Pericardium fibroblast (primary cell): ENCODE measurements at places on chromosomes 6 and 20. TPM values are rescaled to one million over a fixed set of nuclear protein-coding genes. Genes with fewer than 3 reads are reported as not detected.

DEFB132 gene
- total RNA-seq, result not detected in 2 replicates

CSTF1 gene
- total RNA-seq, result 20.7 and 26.0 TPM in 2 replicates

EPHA7 gene
- 0.09 and 0.58 TPM in 2 replicates for total RNA-seq

APCDD1L gene
- total RNA-seq, result 0.12 and 3.7 TPM in 2 replicates

ALDH5A1 gene
- total RNA-seq, result 0.70 and 4.5 TPM in 2 replicates

CYP39A1 gene
- total RNA-seq, result 1.6 TPM in 1 of 2 replicates, not detected in the other

NR2E1 gene
- total RNA-seq, result not detected in 2 replicates

R3HDML gene
- total RNA-seq, result not detected in 2 replicates

LAMA2 gene
- total RNA-seq, result 149 and 154 TPM in 2 replicates

FAM83C gene
- not detected in 2 replicates for total RNA-seq

NT5DC1 gene
- total RNA-seq, result 4.5 and 8.1 TPM in 2 replicates

METTL24 gene
- not detected in 2 replicates for total RNA-seq

GNRH2 gene
- not detected in 2 replicates for total RNA-seq

CAGE1 gene
- total RNA-seq, result not detected in 2 replicates

EDN1 gene
- total RNA-seq, result 1.4 and 22.3 TPM in 2 replicates

TREML1 gene
- total RNA-seq, result not detected in 2 replicates

CST7 gene
- not detected in 2 replicates for total RNA-seq

RCAN2 gene
- total RNA-seq, result 0.51 TPM in 1 of 2 replicates, not detected in the other

PLTP gene
- total RNA-seq, result 216 and 217 TPM in 2 replicates

SALL4 gene
- 0.09 TPM in 1 of 2 replicates, not detected in the other for total RNA-seq
